Umbilical cord (tissue), 2 donors: ENCODE measurements at places on chromosomes 12 and 14. TPM values are rescaled to one million over a fixed set of nuclear protein-coding genes. Genes with fewer than 3 reads are reported as not detected.

The CAPZA3 gene
- total RNA-seq, result 0.72 TPM

The SERPINA1 gene
- 15.6 TPM for total RNA-seq

The STON2 gene
- 14.0 TPM for total RNA-seq

The GLI1 gene
- total RNA-seq, result 3.6 TPM

The PAPLN gene
- total RNA-seq, result 5.1 TPM

The KLHL33 gene
- total RNA-seq, result 6.3 TPM

The IL22 gene
- 16.4 TPM for total RNA-seq

The FLRT2 gene
- total RNA-seq, result 59.2 TPM

The GLT1D1 gene
- 0.48 TPM for total RNA-seq

- DNase-seq, result no peak
Observed at GRCh38 chr14:55684956-55685584, 105.1 kb downstream of the KTN1 start.

- no peak for DNase-seq
Observed at GRCh38 chr14:50497351-50497750, 35.0 kb downstream of the MAP4K5 start.

DNA sequence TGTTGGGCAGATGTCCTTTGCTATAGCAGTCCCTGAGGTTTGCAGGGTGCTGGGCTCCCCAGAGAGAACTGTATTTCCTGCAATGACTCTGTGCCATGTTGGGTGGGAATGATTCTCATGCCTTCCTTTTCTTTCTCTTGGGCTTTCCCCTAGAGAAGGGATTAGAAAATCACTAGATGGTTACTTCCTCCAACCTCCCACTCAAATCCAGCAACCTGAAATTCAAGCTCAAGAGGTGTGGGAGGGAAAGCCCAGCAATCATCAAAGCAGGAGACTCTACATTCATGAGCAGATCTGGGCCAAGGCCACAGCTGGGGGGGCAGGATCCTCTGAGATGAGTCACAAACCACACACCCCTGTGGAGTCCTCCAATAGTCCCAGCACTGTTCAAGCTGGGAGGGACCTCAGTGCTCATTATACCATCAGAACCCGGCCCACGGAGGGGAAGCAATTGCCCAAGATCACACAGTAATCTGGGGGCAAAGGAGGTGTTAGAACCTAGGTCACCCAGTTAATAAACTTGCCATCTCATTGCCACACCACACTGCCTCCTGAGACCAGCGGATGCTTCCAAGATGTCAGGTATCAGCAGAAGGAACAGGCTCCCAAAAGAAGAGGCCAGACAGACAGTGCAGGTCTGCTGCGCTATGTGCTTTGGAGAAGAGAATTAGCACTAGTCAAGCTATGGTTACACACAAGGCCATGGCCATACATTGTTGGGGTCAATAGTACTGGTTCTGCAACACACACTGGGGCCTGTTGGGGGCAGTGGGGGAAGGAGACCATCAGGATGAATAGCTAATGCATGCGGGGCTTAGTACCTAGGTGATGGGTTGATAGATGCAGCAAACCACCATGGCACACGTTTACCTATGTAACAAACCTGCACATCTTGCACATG, 65.7 kb downstream of the TTC9 start:
- DNase-seq, result no peak

GRCh38 chr12:89879766-89880165, 171.1 kb upstream of the ATP2B1 start:
- no peak for DNase-seq

GRCh38 chr14:104523546-104523935, 56.0 kb upstream of the C14orf180 start:
- DNase-seq, result no peak

DNA sequence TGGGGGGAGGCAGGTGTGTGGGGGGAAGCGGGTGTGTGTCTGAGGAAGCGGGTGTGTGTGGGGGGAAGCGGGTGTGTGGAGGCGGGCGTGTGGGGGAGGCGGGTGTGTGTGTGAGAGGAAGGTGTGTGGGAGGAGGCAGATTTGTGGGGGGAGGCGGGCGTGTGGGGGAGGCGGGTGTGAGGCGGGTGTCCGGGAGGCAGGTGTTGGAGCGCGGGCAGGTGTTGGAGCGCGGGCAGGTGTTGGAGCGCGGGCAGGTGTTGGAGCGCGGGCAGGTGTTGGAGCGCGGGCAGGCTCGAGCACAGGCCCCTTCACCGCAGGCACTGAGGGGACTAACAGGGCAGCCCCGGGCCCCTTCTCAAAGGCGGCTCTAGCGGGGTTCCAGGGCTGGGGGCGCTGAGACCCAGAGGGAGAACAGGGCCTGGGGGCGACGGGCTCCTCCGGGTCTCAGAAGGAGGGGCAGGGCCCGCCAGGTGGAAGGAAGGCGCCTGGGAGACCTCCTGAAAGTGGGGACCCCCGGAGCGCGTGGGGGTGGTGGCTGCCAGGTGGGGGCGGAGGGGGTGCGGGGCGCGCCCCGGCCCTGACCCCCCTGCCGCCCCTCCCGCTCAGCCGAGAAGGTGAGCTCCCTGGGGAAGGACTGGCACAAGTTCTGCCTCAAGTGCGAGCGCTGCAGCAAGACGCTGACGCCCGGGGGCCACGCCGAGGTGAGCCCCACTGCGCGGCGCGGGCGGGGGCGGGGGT, 3.2 kb downstream of the CRIP2 start:
- no peak for DNase-seq

DNA sequence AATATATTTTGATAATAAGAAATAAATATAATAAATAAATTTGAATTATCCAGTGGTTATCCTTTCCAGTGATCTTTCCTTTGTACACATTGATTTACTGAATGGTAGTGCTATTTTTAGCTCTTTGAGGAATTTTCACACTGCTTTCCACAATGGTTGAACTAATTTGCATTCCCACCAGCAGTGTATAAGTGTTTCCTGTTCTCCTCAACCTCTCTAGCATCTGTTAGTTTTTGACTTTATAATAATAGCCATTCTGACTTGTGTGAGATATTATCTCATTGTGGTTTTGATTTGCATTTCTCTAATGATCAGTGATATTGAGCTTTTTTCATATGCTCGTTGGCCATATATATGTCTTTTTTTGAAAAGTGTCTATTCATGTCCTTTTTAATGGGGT, 333.7 kb downstream of the RAD51B start:
- DNase-seq, result no peak

- DNase-seq, result no peak
Observed at GRCh38 chr12:31531893-31532292, 59.0 kb downstream of the DENND5B start.

- DNase-seq, result peak; percentile 64
Observed at GRCh38 chr14:53032161-53032803, 81.4 kb upstream of the FERMT2 start.

- no peak for DNase-seq
Observed at GRCh38 chr12:38386205-38386985, 69.8 kb downstream of the ALG10B start.

DNA sequence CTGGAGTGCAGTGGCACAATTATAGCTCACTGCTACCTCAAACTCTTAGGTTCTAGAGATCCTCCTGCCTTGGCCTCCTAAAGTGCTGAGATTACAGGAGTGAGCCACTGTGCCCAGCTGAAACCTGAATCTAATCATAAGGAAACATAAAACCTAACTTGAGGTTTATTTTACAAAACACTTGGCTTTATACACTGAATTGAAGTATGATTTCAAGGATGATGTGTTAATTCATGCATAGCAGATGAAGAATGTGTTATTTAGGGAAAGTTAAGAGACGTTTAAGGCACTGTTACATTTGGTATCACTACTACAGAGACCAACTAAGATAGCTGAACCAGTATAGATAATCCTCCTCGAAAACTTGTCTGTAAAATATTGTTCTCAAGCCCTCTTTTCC, 6.4 kb downstream of the DICER1 start:
- DNase-seq, result no peak

- no peak for DNase-seq
Observed at GRCh38 chr14:54267172-54267571, 129.6 kb upstream of the CDKN3 start.

- no peak for DNase-seq
Observed at GRCh38 chr12:49020441-49020840, 1.9 kb upstream of the PRKAG1 start.
